ENCODE measurements at places on chromosomes 1 and 21. TPM values are rescaled to one million over a fixed set of nuclear protein-coding genes. Genes with fewer than 3 reads are reported as not detected.

BEND5 gene
- total RNA-seq, result not detected

IGFN1 gene
- total RNA-seq, result not detected

VWA1 gene
- 6.1 TPM for total RNA-seq

LDLRAD2 gene
- 0.42 TPM for total RNA-seq

LORICRIN gene
- total RNA-seq, result not detected

INAVA gene
- total RNA-seq, result 0.42 TPM

LHX8 gene
- total RNA-seq, result not detected

KISS1 gene
- total RNA-seq, result 1.00 TPM

TACSTD2 gene
- 30.7 TPM for total RNA-seq

KLHDC8A gene
- total RNA-seq, result not detected

MFAP2 gene
- total RNA-seq, result 37.9 TPM

CAPN9 gene
- total RNA-seq, result not detected

RIPPLY3 gene
- total RNA-seq, result not detected

CFHR2 gene
- not detected for total RNA-seq

ANGPTL7 gene
- total RNA-seq, result not detected

CFHR1 gene
- total RNA-seq, result not detected

LRRC39 gene
- total RNA-seq, result 0.40 TPM

HAO2 gene
- not detected for total RNA-seq

BCL2L15 gene
- total RNA-seq, result 1.3 TPM

WLS gene
- total RNA-seq, result 163 TPM

HNRNPCL1 gene
- not detected for total RNA-seq

E2F2 gene
- total RNA-seq, result 5.6 TPM

TMEM61 gene
- total RNA-seq, result not detected

KRTAP6-2 gene
- total RNA-seq, result not detected

IL19 gene
- not detected for total RNA-seq

PRDM2 gene
- 36.6 TPM for total RNA-seq

CDKN2C gene
- 19.8 TPM for total RNA-seq

SMIM12 gene
- total RNA-seq, result 54.7 TPM

SMG7 gene
- total RNA-seq, result 42.1 TPM

KCNE1 gene
- total RNA-seq, result 0.53 TPM

Data from endothelial cell of umbilical vein (primary cell).